SHP77 treated with DMSO at 0.1 percent for 48 hours (cell line): ENCODE measurements at places on chromosomes 1 and 21.

DNA sequence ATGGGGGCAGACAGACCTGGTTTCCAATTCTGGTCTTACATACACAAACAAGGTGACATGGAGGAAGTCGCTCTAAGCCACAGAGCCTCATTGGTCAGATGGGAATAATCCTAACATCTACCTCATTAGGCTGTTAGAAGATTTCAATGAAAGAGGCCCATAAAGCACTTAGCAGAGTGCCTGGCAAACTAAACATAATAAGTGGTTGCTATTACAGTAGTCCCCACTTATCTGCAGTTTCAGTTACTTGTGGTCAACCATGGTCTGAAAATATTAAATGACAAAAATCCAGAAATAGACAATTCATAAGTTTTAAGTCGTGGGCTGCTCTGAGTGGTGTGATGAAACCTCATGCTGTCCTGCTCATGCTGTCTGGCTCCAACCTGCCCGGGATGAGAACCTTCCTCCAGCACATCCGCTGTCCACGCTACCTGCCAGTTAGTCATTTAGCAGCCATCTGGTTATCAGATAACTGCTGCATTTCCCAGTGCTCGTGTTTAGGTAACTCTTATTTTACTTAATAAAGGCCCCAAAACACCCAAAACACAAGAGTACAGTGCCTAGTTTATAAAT, 112.3 kb downstream of the DDX20 start:
- no peak for DNase-seq

DNA sequence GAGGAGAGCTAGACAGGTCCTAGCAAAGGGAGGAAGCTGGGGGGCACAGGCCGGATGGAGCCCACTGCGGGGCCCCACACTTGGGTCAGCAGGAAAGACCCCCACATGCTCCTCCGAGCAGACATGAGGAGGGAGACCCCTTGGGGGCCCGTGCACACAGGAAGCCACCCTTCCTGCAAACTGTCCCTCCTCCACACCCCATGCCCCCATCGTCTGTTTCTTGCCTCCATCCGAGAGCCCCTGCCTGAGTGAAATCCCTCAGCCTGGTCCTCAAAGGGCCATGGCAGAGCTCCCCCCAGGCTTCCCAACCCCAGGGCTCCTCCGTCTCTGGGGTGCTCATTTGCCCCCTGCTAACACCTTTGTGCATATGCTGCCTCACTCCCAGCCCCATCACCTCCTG, 168.0 kb downstream of the PRDM16 start:
- DNase-seq = no peak

GRCh38 chr1:11145741-11146140, 43.4 kb upstream of the ANGPTL7 start:
- no peak for DNase-seq

DNA sequence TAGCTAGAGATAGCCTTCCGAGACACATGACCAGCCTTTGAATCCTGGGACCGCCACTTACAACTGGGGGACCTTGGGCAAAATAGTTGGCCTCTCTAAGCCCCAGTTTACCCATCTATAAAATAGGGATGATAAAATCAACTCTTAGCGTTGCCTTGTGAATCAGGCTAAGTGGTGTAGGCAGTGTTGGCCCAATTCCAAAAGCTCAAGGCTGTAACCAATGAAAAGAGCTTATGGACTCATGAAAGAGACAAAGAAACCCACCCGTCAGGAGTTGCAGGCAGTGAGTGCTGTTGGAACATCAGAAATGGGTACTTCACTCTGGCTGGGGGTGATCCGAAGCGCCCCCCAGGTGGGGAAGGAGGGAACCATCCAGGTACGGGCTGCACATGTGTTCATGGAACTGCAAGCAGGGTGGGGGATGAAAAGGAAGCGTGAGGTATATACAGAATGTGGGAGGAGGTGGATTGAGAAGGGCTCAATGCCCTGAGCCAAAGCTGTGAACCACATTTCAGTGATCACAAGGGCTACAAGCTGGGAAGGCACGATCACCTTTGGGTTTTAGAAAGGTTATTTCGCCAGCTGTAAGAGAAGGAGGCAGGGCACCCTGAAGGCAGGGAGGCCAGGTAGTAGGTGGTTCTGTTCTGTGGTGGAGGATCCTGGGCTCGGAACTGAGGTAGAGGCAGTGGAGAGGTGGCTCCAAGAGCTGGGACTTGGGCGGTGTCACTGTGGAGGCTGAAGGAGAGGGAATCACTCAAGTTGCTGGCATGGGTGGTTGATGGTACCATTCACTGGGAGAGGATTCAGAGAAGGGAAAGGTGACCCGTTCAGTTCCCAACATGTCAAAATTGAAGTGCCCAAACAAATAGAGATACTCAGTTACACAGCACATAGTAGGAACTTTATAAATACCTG, 11.4 kb upstream of the KIAA1614 start:
- no peak for DNase-seq

- DNase-seq = no peak
These were observed 27.0 kb downstream of the ABCA4 start for GRCh38 chr1:94093996-94094395.

- DNase-seq = no peak
These were observed 38.9 kb upstream of the DMRTB1 start for GRCh38 chr1:53420341-53420740.

DNA sequence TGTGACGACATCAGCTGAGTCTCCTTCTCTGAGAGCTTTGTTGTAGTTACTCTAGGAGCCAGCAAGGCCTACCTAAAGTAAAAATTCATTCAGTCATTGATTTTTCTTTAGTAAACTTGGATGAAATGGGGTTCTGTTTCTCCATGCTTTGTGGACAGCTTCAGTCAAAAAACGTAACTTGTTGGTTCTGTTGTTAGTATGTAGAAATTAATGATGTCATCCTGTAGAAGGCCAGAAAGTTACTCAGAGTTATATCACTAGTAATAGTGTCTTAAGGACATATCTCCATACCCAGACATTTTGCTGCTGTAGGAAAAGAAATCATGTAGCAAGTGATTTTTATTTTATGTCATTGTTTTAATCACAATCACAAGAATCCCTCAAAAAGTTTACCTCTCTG, 43.0 kb downstream of the KDM1A start:
- no peak for DNase-seq

DNA sequence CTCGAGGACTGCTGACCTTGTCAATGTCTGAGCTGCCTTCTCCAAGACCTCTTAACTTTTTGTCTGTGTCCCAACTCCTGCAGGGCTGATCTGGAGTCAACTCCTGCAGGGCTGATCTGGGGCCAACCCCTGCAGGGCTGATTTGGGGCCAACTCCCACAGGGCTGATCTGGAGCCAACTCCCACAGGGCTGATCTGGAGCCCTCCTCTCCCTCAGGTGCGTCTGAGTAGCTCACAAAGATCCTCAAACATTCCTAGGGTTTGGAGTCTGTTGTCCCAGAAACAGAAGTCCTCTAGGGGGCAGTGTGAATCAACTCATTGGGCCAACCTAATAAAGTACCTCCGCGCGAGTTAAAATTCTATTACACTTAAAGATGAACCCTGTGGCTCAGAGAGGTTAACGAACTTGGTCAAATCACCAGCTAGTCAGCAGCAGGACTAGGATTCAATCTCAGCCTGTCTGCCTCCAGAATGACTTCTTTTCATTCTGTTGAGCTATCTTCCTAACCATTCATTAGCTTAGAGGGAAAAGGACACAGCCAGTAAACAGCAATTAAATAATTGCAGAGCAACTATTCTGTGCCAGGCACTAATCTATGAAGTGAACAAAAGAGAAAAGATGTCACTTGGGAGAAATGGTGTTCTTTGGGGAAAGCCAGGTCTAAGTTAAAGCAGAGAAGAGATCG, 17.2 kb upstream of the RLF start:
- no peak for DNase-seq

GRCh38 chr1:59707178-59707791, 107.5 kb upstream of the HOOK1 start:
- no peak for DNase-seq

DNA sequence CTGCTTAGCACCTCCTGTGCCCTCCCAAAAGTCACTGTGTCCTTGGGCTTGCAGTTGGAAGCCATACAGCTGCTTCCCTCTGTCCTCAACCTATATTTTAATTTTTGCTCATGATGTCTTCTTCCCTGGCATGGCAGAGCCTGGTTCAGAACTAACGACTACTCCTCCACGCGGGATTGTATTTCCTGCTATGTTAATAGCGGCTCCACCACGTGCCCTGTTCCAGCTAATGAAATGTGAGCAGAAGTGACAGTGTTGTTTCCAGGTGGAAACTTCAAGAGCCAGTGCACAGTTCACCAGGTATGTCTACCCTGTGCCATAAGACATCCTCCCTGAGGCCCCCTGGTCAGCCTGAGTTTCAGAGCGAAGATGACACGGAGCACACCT, 52.1 kb downstream of the DHRS3 start:
- DNase-seq = no peak

GRCh38 chr1:201556841-201557571, 18.1 kb downstream of the NAV1 start:
- no peak for DNase-seq

DNA sequence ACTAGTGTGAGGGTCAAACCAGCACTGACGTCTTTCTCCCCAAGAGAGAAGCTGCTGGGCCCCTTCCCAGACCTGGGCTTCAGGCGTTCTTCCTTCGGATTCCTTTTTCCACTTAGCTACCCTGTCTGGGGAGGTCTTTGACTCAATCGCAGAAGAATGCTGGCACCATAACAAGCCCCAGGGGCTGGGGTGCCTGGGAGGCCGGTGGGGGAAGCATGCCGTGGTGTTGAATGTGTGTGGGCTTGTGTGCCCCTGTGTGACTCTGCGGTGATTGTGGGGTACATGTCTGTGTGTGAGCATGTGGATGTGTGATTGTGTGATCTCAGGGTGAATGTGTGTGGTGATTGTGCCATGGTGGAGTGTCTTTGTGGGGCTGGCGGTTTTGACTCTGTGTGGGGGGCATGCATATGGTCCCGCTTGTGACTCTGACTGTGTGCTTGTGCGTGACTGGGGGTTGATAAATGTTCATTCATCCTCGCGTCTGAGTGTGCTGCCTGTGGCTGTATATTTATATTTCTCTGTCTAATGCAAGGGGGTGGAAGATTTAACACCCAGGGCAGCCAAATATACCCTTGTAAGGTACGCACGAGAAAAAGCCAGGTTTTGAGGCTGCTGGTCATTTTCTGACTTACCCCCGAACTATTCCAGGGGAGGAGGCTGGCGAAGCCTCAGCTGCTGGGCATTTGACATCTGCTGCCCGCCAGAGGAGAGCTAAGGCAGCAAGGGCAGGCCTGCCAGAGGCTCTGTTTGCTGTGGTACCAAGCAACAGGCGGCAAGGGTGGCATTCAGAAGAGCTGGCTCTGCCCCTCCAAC, 1.1 kb upstream of the SYNC start:
- no peak for DNase-seq

DNA sequence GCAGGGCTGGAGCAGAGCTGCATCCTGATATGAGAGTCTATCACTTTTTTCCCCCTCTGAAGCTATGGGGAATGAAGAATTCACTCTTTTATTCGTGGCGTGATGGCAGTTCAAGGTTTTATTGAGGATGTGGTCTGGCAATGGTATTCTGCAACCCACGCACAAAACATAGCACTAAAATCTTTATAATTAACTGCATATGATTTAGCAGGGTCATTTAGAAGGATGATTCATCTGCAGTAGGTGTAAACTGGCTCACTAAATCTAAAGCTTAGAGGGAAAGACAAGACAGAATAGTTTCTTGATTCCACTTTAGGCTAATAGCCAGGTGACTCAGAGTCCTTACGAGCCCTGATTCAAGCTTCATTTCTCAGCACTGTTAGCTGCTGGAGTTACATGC, 25.0 kb upstream of the CHRM3 start:
- DNase-seq = no peak

DNA sequence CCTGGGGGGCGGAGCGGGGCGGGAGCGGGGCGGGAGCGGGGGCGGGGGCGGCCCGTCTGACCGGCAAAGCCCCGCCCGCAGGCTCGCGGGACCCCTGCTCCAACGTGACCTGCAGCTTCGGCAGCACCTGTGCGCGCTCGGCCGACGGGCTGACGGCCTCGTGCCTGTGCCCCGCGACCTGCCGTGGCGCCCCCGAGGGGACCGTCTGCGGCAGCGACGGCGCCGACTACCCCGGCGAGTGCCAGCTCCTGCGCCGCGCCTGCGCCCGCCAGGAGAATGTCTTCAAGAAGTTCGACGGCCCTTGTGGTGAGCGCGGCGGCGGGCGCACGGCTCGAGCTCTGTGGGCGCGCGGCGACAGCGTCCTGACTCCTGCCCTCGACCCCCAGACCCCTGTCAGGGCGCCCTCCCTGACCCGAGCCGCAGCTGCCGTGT, 21.2 kb downstream of the AGRN start:
- no peak for DNase-seq

GRCh38 chr1:108077991-108078390, 113.0 kb upstream of the VAV3 start:
- no peak for DNase-seq

GRCh38 chr21:44872649-44873355, 688 bp downstream of the PTTG1IP start:
- no peak for DNase-seq

GRCh38 chr21:45154511-45155508, 80.4 kb downstream of the ADARB1 start:
- no peak for DNase-seq

GRCh38 chr1:165734906-165735305, 33.8 kb downstream of the TMCO1 start:
- DNase-seq = no peak

GRCh38 chr1:41013796-41014195, 7.7 kb downstream of the SLFNL1 start:
- no peak for DNase-seq

GRCh38 chr1:49190138-49190537, 413.4 kb upstream of the BEND5 start:
- no peak for DNase-seq

GRCh38 chr1:201656311-201657032, 117.5 kb downstream of the NAV1 start:
- DNase-seq = peak; percentile 35

DNA sequence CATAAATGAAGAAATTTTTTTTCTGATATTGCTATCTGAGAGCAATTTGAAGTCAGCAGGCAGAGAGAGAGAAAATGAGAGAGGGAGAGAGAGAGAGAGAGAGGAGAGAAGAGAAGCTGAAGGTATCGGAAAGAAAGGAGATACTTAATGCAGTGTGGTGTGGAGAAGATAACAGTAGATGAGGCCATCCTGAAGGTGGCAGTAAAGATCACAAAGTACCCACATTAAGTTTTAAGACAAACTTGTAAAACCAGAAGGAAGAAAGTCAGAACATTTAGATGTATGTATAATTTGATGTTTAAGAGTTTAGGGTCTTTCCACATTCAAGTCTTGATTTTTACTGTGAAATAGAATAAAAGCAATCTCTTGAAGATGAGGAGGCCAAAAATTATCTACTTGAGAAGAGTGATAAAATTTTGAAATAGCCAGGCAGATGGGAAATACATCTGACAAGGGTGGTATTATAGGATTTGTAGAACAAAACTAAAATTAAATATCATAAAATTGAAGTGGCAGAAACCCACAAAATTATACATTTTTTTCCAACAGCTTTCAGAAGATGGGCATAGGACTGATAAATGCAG, 1753.4 kb downstream of the MRPL39 start:
- DNase-seq = no peak

DNA sequence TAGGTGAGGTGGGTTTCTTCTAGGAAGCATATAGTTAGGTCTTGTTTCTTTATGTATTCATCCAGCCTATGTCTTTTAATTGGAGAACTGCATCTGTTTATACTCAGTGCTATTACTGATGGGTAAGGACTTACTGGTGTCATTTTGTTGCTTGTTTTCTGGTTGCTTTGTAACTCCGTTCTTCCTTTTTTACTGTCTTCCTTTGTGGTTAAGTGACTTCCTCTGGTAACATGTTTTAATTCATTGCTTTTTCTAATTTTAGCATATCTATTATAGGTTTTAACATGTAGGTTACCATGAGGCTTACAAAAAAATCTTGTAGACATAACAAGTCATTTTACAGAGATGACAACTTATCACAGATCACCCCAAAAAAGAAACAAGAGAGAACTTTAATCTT, 160.8 kb downstream of the VAV3 start:
- no peak for DNase-seq
